ENCODE measurements at places on chromosomes 7 and 10.

DNA sequence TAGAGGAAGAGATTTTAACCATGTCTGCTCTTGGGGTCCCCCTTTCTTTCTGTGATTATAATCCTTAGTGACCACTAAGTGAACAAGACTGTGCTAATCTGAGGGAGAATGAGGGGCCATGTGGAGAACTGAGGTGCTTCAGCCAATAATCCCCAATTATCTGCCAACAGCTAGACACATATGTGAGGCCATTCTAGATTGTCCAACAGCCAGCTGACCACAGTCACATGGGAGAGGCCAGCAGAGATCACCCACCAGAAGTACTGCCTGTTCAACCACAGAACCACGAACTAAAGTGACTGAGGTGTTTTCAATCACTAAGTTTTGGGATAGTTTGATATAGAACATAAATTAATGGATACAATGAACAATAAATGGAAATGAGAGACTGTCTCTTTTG lies 74.3 kb downstream of the SEMA3E start:
- DNase-seq = no peak

DNA sequence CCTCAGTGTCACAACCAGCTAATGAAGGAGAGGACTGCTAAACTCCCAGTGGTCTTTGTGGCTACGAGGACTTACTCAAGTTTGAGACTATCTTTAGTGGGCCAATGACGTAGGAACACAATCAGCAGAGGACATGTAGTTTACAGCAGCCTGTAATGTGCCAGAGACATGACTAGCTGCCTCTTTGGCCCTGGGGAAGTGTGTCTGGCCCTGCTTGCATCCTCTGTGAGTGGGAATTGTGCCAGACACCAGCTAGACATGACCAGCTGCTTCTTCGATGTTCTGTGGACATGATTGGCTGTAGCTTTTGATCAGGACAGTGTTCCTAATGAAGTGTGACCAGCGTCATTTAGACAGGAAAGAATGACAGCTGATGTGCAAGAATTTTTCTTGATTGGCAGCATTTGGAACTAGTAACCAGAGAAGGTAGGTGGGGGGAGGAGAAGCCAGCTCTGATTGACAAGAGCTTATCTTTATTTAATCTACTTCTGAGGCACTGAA lies 141.7 kb downstream of the AUTS2 start:
- DNase-seq = peak; percentile 22

DNA sequence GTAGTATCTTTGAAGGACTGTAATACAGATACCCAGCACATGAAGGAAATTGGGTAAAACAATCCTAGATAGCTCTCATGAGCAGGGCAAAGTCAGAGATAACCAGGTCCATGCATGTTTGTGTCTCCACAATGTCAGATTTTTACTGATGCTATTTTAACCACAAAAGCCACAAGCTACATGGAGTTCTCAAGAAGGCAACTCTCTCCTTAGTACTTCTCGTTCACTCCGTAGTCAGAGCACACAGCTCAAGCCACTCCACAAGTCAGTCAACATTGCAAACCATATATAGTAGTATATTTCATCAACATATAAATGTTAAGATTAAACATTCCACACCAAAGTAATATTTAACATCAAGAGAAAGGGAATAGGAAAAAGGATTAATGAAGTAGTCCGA lies 98.0 kb upstream of the PIK3CG start:
- DNase-seq = no peak

DNA sequence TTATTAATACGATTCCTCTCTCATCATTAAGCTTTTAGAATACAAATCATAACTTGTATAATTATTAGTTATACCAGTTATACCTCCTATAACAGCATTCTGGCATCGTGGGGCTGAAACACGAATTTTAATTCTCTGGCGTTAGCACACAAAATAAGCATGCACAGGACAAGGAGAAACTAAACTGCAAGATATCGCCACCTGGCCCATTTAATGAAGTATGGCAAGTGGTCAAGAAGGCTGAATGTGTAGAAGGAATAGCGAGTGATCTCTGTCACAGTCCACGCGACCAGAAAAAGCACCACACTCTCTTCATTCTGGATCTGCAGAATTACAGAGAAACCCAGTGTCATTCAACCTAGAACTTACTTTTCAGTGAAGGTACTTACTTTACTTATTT lies 18.1 kb downstream of the HACD1 start:
- no peak for DNase-seq

DNA sequence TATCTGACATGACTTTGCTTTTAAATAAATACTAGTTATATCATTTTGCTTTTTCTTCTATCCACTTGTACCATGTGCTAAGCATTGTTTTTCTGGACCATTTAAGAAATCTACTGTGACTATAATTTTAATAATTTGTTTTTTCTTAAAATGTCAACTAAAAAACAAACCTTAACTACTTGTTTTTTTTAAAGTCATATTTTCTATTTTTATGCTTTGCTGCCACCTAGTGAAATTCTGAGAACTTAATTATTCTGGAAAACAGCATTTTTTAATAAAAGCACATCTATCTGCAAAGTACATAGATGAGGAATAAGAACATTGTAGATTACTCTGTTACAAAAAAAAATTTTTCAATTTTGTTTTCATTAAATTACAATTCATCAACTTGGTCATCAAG lies 47.4 kb downstream of the ORC5 start:
- no peak for DNase-seq

DNA sequence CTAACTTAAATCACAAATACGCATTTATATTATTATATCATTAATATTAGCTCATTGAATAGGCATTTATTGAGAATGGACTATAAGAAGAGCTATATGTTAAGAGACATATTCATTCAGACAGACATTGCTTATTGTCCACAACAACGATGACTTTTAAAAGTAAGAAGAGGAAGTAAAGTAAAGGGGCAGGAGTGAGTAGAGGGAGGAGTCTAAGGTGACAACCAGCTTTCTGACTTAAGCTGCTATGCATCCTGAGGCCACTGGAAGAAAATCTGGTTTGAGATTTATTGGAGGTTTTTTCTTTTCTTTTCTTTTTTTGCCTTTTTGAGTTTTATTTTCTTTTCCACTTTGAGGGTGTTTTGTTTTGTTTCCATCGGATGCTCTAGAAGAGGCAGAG lies 723.5 kb downstream of the GRM8 start:
- DNase-seq = no peak

DNA sequence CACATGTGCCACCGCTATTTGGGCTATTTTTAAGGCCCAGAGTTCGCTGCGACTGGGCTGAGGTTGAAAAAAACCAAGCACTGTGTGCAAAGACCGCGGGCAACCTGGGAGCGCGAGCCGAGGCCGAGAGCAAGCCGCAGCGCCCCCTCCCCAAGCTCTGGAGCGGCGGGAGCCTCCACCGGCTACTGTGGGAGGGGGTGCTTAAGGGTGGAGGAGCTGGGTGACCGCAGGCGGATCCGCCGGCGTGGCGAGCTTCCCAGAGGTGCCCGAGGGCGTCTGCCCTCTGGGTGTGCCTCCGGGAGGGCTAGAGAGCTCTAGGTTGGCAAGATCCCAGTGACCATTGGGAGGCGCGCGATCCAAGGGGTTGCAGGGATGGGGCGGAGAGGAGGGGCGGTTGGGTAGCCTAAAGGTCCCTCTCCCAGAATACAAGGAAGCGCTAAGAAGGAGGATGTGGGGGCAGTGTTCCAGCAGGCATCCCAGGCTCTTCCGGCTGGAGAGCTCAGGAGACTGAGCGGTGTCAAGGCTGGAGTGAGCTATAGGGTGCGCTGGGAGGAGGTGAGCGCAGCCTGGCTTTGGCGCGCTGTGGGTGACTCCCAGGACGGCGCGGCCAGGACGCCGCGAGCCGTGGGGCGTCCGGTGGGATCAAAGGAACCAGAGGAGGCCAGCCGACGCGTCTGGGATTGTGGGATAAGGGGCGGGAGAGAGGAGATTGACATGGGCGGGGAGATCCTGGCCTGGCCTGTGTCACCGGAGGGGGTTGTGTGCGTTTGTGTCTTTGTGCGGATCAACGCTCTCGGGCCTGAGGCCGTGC lies 8.0 kb downstream of the DLX5 start:
- DNase-seq = no peak

- no peak for DNase-seq
Observed at GRCh38 chr7:72127136-72127535, 285.0 kb downstream of the CALN1 start.

DNA sequence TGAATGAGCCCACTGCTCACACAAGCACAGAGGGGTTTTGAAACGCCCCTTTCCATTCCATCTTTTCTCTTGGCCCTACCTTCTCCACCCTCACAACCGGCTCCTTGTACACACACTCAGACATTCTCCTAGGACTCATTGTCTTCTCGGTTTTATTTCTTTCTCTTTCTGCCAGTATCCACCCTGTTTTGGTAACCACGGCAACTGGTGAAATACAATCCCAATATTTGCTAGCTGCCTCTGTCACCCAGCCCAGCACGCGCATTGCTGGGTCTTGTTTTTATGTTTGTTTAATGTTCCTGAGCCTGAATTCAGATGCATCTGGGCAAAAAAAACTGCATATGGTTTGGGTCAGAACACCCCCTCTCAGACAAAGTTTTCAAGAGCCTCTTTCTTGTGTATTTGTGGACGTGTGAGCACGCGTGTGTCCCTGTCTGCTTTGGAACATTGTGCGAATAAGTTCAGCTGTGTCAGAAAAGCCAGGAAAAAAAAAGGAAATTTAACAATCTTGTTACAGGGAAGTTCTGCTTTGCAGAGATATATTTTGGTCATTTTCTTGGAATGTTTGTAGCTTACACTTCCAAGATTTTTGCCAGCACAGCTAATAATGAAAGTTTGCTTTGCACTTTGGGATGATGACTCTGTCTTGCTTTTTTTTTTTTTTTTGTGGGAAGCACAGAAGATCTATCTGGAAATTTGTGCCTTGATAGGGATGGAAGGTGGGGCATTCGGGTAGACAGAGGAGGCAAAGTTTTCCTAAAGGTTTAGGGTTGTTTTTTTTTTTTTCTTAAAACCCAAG lies 225.9 kb downstream of the TRIL start:
- DNase-seq = no peak

DNA sequence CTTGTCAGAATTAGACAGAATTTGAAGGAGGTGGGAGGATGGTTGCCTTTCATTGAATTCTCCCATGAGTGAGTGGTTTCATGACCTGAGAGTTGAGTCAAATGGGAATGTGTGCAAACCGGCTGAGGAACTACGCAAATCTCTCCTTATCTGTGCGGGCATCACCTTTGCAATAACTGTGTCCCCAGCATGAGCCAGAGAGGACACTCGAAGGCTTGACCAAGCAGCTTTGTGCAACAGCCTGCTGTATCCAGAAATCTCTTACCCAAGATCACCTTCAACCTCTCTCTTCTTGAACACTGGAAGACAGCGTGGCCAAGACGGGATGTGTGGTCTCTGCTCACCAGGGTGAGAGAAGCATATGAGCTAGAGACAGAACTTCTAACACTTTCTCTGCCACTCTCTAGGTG lies 93.8 kb upstream of the IKZF1 start:
- DNase-seq = no peak

GRCh38 chr10:71665456-71665855 lies 54.1 kb downstream of the C10orf105 start:
- no peak for DNase-seq

GRCh38 chr10:43251419-43252165 lies 15.3 kb downstream of the RASGEF1A start:
- no peak for DNase-seq

DNA sequence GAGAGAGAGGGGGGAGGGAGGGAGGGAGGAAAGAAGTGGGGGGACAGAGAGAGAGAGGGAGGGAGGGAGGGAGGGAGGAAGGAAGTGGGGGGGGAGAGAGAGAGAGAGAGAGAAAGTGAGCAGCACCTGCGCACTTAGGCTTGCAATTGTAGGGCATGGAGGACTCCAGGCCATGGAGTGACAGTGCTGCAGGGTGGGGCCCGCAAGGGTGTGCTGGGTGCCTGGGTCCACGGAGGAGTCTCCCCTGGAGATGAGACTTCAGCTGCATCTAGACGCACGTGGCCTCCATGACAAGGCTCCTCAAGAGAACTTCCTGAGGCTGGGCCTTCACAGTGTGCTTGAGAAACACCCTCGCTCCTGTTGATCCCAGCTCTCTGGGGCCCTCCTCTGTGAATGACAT lies 44.5 kb downstream of the CLRN3 start:
- DNase-seq = no peak

DNA sequence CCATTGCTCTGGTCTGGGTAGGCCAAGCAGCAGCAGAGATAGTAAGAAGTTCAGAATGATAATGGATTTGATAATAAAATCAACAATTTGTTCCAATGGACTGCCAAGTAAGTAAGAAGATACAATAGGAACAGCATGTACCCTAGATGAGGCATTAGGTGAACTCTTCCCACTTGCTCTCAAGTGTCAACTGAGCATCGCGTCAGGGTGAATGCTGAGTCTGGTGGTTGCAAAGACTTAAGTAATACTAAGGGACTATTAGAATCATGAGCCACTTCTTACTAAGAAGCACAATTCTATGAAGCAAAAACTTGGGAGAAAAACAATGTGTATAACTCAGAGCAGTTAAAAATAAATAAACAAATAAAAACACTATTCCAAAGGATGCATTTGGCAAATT lies 54.5 kb downstream of the LRRN3 start:
- no peak for DNase-seq

- DNase-seq = no peak
Observed at GRCh38 chr10:112843623-112844022, 106.4 kb upstream of the TCF7L2 start.

GRCh38 chr7:11895337-11895736 lies 63.3 kb upstream of the THSD7A start:
- DNase-seq = no peak

- no peak for DNase-seq
Observed at GRCh38 chr7:29208410-29209250, 14.1 kb downstream of the CHN2 start.

GRCh38 chr10:46096909-46097575 lies 51.0 kb upstream of the MSMB start:
- no peak for DNase-seq

- DNase-seq = no peak
Observed at GRCh38 chr7:3246127-3246526, 54.9 kb upstream of the SDK1 start.

- no peak for DNase-seq
Observed at GRCh38 chr7:95840953-95841950, 68.9 kb downstream of the DYNC1I1 start.

DNA sequence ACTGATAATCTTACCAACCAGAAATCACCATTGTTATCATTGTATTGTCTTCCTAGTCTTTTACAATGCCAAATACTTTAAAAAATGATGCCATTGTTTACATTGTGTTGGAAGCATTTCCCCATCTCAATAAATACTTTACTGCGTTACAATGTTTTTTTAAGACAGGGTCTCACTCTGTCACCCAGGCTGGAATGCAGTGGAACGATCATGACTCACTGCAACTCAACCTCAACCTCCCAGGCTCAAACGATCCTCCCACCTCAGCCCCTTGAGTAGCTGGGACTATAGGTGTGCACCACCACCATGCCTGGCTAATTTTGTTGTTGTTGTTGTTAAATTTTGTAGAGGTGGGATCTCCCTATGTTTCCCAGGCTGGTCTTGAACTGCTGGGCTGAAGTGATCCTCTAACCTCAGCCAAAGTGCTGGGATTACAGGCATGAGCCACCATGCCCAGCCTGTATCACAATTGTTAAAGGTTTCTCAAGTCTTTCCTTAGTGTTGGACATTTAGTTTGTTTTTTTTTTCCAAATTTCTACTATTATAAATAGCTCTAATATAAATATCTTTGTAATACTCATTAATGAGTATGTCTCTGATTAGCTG lies 13.5 kb downstream of the LRMDA start:
- DNase-seq = no peak
